A673 (cell line): ENCODE measurements at places on chromosomes 7 and 10.
A peak's percentile ranks its signal among the peaks of the same experiment; 100 is the strongest.

DNA sequence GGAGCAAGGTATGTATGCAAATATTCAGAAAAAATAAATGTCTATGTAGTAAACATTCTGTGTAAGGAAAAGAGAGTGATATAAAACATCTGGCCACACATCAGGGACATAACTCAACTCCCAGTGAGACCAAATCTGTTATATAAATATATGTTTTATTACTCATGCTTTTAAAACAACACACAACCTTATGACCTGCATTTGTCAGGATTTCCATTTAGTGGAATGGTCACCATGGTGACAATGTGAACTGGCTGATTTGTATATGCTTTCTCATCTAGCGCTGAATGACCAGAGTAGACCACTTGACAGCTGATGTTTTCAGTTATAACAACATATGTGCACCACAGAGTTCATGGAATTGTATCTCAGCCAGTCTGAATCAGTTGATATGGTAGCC is 551.7 kb downstream of the HTR7 start:
- DNase-seq = no peak

GRCh38 chr10:22321156-22321923 is 441 bp downstream of the BMI1 start:
- DNase-seq = peak; percentile 83

DNA sequence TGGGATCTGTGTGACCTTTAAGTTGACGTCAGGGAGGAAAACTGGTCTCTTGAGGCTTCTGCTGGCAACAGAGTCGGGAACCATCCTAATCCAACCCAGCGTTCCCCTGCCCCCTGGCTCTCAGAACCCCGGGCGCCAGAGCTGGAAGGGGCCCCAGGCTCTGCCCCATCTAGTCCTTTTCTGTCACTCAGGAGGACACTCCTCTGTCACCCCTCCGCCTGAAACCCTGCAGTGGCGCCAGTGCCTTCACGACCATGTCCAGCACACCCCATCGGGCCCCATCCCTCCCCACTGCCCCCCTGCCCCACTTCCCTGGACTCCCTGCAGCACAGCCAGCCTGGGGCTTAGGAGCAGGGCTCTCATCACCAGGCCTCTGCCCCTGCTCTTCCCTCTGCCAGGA is 39.1 kb downstream of the COL13A1 start:
- DNase-seq = no peak

- no peak for DNase-seq
Observed at GRCh38 chr10:132974886-132975830, 32.8 kb upstream of the CFAP46 start.

DNA sequence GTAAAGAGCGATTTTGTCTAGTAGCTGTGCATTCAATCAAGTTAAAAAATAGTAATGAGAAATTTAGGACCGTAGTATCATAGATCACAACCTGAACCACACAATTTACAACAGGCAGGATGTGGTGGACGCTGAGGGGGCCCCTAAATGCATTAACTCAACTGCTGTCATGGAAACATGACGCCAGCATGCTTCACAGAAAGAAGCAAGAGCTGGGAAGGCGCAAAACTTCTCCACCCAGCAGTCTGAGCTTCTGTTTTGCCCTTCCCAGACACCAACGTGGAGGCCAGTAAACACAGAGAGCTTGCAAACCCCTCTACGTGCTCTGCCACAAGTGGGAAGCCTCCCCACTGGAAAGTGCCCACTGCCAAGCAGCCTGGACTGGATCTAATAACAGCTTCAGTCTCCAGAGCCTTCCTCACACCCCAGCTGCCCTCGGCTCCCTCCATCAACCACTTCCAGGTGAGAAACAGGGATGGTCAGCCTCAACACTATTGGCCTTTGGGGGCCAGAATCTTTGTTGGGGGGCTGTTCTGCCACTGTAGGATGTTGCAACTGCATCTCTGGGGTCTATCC is 151.8 kb downstream of the SFMBT2 start:
- no peak for DNase-seq

GRCh38 chr10:80945264-80945880 is 407.7 kb downstream of the SH2D4B start:
- peak; percentile 9 for DNase-seq

- DNase-seq = no peak
Observed at GRCh38 chr10:76168437-76168836, 737.0 kb downstream of the LRMDA start.

DNA sequence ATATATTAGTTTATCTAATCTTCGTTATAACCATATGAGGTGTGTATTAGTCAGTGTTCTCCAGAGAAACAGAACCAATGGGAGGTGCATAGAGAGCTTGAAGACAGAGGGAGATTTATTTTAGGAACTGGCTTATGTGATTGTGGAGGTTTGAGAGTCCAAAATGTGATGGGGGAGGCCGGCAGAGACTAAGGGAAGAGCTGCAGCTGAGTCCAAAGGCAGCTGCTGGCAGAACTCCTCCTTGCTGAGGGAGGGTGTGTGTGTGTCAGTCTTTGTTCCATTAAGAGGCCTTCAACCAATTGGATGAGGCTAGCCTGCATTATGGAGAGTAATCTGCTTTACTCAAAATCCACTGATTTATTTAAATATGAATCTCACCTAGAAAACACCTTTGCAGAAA is 165.1 kb downstream of the SH3PXD2A start:
- DNase-seq = no peak

GRCh38 chr10:110420401-110421193 is 77.1 kb upstream of the DUSP5 start:
- DNase-seq = no peak

GRCh38 chr10:76543655-76544054 is 1094.0 kb downstream of the KCNMA1 start:
- DNase-seq = no peak

- DNase-seq = no peak
Observed at GRCh38 chr10:78868861-78869260, 199.9 kb upstream of the ZMIZ1 start.

GRCh38 chr7:142152076-142152475 is 40.6 kb downstream of the MGAM2 start:
- no peak for DNase-seq

- DNase-seq = no peak
Observed at GRCh38 chr7:84111842-84112241, 82.7 kb downstream of the SEMA3A start.

DNA sequence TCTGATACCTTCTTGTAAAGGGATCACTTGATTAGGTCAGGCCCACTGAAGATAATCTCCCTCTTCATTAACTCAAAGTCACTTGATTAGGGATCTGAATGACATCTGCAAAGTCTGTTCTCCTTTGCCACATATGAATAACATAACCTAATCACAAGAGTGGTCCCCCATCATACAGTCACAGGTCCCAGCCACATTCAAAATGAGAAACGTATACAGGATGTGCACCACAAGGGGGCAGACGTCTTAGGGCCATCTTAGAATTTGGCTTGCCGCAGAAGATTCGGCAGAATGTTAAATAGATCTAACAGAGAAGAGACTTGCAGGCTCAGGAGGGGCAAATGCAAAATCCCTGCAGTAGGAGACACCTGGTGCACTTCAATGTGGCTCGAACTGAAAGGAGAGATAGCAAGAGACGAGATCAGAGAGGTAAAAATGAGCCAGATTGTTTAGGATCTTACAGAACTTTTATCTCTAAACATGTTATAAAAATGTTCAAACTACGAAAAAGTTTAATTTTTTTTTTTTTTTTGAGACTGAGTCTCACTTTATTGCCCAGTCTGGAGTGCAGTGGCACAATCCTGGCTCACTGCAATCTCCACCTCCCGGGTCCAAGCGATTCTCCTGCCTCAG is 10.4 kb upstream of the SMC3 start:
- peak; percentile 83 for DNase-seq

DNA sequence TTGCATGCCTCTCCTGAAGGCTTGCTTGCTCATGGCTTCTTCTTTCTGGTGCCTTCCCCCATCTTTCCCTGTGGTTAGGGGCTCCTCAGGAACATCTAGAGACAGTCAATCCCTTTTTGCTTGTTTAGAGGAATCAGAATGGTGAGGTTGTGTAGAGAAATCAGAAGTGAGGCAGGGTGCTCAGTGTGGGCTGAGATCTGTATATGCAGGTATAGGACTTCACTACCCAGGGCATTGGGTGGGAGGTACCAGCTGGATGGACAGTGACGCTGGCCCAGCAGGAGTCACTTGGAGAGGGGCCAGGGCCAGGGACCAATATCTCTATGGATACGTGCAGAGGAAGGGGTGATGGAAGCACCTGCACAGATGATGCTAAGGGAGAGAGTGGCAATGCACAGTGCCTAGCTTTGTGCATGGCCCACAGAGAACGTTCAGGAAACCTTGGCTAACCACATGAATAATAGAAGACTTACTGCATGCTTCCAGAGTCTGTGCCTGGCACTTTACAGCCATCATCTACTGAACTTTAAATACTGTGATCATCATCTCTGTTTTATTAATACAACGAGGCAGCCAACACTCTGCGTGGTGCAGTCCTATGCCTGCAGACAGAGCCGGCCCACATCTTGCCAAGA is 255.2 kb downstream of the ABCA13 start:
- DNase-seq = no peak

DNA sequence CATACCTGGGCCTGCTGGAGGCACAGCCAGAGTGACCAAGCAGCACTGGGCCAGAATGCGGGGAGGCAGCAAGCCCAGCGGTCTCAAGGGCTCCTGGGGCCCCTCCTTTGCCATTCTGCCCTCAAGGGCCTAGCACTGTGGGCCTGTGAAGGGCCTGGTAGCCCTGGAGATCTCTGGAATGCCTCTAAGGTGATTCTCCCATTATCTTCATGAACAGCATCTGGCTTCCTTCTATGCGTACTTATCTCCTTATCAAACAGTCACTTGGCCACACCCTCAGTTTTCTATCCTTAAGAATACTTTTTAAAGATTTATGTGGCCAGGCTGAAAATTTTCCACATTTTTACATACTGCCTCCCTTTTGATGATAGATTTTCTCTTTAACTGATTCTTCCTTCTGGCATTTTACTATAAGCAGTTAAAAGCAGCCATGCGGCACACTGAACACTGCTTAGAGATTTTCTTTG is 67.5 kb upstream of the CCNY start:
- DNase-seq = peak; percentile 96

DNA sequence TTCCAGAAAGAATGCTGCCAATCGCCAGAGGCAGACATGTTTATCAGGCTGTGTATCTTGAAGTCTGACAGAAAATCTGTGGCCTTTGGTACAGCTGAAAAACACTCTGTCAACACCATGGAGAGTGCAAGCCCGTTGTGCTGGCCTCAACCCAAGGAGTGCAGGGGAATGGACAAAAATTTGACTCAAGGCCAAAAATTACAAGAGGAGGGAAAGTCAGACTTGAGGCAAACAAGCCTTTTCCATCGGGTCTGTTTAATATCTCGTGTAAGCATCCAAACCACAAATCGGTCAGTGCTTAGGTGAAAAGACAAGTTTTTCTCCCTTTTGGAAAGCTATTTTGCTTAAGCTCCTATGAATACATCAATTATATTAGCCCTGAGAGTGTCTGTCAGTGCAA is 305.3 kb upstream of the NFE2L3 start:
- DNase-seq = no peak

DNA sequence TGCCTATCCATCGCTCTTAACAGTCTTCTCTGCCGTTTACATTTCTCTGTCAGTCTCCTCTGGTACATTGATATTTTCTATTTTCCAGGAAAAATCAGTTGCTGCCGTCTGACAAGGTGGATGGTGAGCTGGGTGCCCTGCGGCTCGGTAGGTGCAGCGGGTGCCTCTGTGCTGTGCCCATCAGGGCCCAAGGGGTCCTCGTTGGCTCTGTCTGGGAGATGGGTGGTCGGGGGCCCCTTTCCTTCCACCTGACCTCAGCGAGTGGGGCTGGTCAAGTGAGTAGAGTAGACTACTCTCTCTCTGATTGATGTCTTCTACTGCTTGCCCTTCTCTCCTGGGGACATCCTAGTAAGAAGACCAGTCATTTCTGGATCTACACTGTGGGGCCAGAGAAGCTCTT is 57.4 kb downstream of the MINDY4 start:
- no peak for DNase-seq

DNA sequence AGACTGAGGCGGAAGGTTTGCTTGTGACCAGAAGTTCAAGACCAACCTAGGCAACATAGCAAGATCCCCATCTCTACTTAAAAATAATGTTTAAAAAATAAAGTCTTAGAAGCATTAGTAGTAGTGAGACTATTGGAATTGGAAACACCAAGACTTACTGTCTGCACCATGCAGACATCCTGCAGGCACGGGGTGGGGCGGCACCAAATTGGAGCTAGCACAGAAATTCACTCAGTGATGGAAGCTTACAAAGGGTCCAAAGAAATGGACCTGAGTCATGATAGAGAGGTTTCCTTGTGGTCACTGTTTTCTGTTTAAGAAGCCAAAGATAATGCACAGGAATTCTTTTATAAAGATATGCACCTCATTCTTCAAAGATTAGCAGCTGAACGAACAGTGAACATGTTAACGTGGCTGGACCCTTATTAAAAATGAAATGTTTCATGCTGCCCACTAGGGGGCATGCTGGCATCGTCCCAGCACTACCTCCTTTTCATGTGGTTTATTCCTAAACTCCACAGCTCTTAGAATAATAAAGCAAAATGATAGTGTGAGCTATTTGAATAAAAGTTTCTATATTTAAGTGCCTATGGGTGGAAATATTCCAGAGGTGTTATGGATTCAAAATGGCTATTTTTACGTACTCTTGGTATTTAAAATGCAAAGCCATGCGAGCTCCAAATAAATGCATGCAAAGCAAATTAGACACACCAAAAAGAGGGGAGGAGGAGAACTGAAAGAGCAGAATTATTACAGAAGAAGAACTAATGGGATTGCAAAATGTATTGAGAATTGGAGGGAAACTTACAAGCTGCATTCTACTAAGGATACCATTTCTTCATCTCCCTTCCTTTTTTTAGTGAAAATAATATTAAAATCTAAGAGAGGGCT is 28.6 kb downstream of the PDSS1 start:
- DNase-seq = peak; percentile 71

DNA sequence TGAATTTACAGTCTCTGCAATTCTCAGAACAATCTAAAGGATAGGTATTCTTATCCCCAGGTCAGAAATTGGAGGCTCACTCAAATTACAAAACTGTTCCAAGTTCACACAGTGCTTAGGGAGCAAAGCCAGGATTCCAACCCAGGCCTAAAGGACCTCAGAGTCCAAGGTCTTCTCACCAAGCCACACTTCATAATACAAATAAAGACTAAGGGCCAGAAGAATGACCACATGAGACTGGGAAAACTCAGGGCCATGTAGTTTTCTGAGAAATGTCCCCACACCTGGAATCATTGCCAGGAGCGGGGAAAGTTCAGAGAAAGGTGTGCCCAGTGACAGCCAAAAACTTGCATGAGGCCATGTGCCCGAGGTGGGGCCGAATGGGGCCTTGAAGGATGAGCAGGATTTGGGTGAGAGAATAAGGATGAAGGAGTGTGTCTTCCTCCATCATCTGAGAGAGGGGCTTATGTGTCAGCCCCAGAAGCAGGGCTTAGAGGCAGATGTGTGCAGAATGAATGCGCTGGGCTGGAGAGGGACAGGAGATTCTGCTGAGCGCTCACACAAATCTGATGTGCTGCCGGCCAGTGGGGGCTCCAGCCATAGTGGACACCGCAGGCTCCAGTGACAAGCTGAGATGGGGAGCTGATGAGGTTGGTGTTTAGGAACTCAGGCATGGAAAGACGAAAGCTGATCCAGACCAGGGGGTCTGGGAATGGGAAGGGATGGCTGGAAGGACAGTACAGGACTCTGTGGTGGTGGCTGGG is 35.9 kb downstream of the BLNK start:
- no peak for DNase-seq
